Suprapubic skin (tissue), 4 donors: ENCODE measurements at places on chromosomes 13 and 19. TPM values are rescaled to one million over a fixed set of nuclear protein-coding genes. Genes with fewer than 3 reads are reported as not detected.

- DNase-seq: no peak
These were observed 10.0 kb downstream of the ARHGAP45 start for GRCh38 chr19:1076951-1077350.

GRCh38 chr13:113458253-113459065 is 5.2 kb upstream of the ADPRHL1 start:
- DNase-seq: no peak

GRCh38 chr19:40279761-40280607 is 5.2 kb downstream of the AKT2 start:
- no peak for DNase-seq

GRCh38 chr13:47455626-47456025 is 545.4 kb downstream of the SUCLA2 start:
- DNase-seq: no peak

DNA sequence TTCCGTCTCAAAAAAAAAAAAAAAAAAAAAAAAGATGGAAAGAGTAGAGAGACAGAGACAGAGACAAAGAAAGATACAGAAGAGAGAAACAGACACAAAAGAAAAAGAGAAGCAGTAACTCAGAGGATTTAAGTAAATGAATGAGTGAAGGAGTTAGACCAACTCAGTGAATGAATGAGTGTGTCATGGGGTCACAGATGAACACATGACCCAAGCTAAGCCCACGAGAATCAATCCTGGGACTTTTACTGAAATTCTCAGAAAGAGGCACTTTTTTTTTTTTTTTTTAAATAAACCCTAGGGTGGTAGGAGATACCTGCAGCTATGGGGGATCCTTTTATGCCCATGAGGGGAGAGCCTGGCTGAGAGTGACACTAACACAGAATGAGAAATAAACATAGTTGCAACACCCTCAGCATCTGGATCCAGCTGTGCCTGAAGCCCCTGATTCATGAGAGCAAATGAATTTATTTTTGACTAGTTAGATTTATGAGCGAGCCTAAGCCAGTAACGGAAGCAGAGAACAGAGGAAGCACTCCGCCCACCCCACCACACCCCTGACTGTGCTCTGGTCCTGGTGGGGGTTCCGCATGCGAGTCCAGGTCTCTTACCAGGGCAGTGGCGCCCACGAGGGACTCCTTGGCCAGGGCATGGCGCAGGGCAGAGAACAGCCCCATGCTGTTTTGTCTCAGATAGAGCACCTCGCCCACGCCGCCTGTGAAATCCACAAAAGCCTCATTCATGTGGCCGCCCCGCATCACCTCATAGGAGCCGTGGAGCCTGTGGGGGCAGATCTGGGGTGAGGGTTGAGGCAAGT is 4.6 kb downstream of the CAPN12 start:
- no peak for DNase-seq

DNA sequence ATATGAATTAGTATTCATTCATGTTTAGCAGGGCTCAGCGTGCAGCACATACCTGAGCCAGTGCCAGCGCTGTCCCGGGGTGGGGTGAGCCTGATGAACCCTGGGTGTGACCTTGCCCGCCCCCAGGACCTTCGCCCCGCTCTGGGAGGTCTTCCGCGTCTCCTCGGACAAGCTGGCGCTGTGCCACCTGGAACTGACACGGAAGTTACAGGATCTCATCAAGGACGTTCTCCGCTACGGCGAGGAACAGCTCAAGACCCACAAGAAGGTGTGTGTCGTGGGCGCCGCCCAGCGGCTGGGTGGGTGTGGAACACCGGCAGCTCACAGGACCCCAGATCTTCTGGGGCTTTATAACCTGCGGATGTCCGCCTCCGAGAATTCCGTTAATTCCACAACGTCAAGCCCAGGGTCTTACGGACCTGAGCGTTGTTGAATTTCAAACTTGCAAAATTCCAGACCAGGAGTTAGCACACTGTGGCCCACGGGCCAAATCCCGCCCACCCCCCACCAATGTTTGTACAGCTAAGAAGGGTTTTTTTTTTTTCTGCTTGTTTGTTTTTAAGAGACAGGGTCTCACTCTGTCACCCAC is 15.4 kb downstream of the FCHO1 start:
- peak; percentile 90 for DNase-seq

GRCh38 chr13:22316494-22317025 is 645.7 kb downstream of the FGF9 start:
- no peak for DNase-seq

OR1I1 gene
- not detected for total RNA-seq

ETV2 gene
- total RNA-seq: 2.3 TPM

FGF22 gene
- total RNA-seq: 8.0 TPM

KCNRG gene
- total RNA-seq: not detected

PCDH17 gene
- 0.80 TPM for total RNA-seq
